ENCODE measurements at places on chromosomes 7 and 10. TPM values are rescaled to one million over a fixed set of nuclear protein-coding genes. Genes with fewer than 3 reads are reported as not detected.

The TSPAN13 gene
- total RNA-seq: 2.8 TPM

The PRKAR2B gene
- total RNA-seq: 12.6 TPM

The MET gene
- 29.8 TPM for total RNA-seq

The VPS41 gene
- 91.9 TPM for total RNA-seq

The PCGF5 gene
- total RNA-seq: 31.5 TPM

The DYNC1I1 gene
- total RNA-seq: 0.17 TPM

The CFAP69 gene
- 6.2 TPM for total RNA-seq

The SSC4D gene
- 0.33 TPM for total RNA-seq

The PDE6C gene
- total RNA-seq: not detected

The VIM gene
- total RNA-seq: 7,192 TPM

The EBLN1 gene
- not detected for total RNA-seq

The CCDC71L gene
- total RNA-seq: 39.1 TPM

The COBL gene
- 0.26 TPM for total RNA-seq

The CELF2 gene
- 25.1 TPM for total RNA-seq

The PGAM1 gene
- 209 TPM for total RNA-seq

The MSS51 gene
- 1.5 TPM for total RNA-seq

The IGFBP3 gene
- 8.9 TPM for total RNA-seq

The STEAP4 gene
- total RNA-seq: 0.99 TPM

The PAPOLB gene
- total RNA-seq: under 0.01 TPM

The ANK3 gene
- 0.50 TPM for total RNA-seq

The ENO4 gene
- total RNA-seq: under 0.01 TPM

The NIPSNAP2 gene
- total RNA-seq: 42.4 TPM

The SCIN gene
- total RNA-seq: 0.17 TPM

The GPNMB gene
- 177 TPM for total RNA-seq

The CALML5 gene
- total RNA-seq: not detected

The WDR11 gene
- 89.5 TPM for total RNA-seq

The TMEM213 gene
- not detected for total RNA-seq

The HOXA7 gene
- total RNA-seq: 1.2 TPM

The HMX3 gene
- total RNA-seq: not detected

The LRRD1 gene
- total RNA-seq: 0.17 TPM

The NPFFR1 gene
- not detected for total RNA-seq

The HOXA3 gene
- 1.5 TPM for total RNA-seq

The MRC1 gene
- not detected for total RNA-seq

The ANKRD61 gene
- 0.26 TPM for total RNA-seq

The SLC26A5 gene
- not detected for total RNA-seq
